ENCODE measurements at places on chromosomes 2 and 18. TPM values are rescaled to one million over a fixed set of nuclear protein-coding genes. Genes with fewer than 3 reads are reported as not detected.

The LIMS4 gene
- 0.14 TPM for polyA plus RNA-seq

The CRYGD gene
- not detected for polyA plus RNA-seq

The RNF144A gene
- polyA plus RNA-seq: 0.40 TPM

The DUSP19 gene
- 2.4 TPM for polyA plus RNA-seq

The DCDC2C gene
- not detected for polyA plus RNA-seq

The SERPINB4 gene
- polyA plus RNA-seq: not detected

The CFAP221 gene
- 0.07 TPM for polyA plus RNA-seq

The GALNT1 gene
- polyA plus RNA-seq: 43.5 TPM

The SERPINB10 gene
- polyA plus RNA-seq: 0.08 TPM

The LRRC30 gene
- polyA plus RNA-seq: not detected

The RGPD3 gene
- polyA plus RNA-seq: 0.07 TPM

The CAPN13 gene
- polyA plus RNA-seq: not detected

The SERPINB13 gene
- polyA plus RNA-seq: not detected

The AQP12A gene
- polyA plus RNA-seq: not detected

The MAT2A gene
- 334 TPM for polyA plus RNA-seq

The GNAL gene
- polyA plus RNA-seq: 0.05 TPM

The ERBB4 gene
- 0.10 TPM for polyA plus RNA-seq

The INPP5D gene
- 0.01 TPM for polyA plus RNA-seq

The LYPD1 gene
- 4.3 TPM for polyA plus RNA-seq

The CDH19 gene
- not detected for polyA plus RNA-seq

The ALLC gene
- polyA plus RNA-seq: not detected

The NEU4 gene
- polyA plus RNA-seq: not detected

The MARCHF4 gene
- polyA plus RNA-seq: 7.3 TPM

The USP14 gene
- 39.5 TPM for polyA plus RNA-seq

The DSG1 gene
- not detected for polyA plus RNA-seq

The FHOD3 gene
- polyA plus RNA-seq: 33.5 TPM

Measured in fibroblast of lung (primary cell).